ENCODE measurements at places on chromosomes 3 and 15.

GRCh38 chr15:74808078-74808839, 4.4 kb upstream of the LMAN1L start:
- no peak for DNase-seq

DNA sequence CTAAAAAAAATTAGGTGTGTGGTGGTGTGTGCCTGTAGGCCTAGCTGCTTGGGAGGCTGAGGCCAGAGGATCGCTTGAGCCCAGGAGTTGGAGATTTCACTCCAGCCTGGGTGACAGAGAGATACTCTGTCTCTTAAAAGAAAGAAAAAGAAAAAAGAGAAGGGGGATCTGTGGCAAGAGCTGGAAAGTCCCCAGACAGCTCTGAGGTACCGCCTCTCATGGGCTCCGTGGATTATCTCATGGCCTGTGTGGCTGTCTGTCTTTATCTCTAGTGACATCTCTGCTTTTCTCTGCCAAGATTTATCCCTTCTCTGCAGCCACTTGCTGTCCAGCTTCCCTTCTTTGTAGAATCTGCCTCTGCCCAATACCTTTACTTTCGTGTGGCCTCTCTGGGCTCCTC, 5.7 kb downstream of the EXOSC7 start:
- DNase-seq, result no peak

DNA sequence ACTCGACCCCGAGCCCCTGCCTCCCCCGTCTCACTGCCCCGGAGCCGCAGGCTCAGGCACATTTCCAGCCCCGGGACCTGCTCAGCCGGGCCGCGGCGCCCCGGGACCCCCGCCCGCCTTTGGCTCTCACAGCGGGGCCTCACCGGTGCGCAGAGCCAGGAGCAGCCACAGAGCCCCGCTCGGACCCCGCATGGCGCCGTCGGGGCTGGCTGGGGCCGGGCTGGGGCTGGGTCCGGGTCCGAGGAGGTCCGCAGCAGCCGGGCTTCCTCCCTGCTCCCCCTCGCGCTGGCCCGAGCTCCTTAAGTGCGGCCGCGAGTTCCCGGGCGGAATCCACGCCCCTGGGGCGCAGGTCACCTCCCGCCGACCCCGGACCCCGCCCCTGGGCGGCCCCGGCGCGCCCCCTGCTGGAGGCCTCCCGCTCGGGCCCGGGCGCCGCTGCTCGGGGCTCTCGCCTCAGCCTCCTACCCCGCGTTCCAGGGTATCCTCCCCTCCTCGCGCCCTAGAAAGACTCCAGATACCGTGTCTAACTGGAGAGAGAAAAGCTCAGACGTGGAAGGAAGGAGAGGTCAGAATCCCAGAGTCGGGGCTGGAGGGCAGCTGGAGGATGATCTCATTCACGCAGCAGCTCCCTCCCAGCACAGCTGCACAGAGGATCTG, at the start of gene MELTF:
TSS of gene MELTF (minus strand) at position 307 of the 657 bp plus-strand sequence. CDS start at position 192, 115 bp downstream.
- DNase-seq, result no peak

- no peak for DNase-seq
These were observed 214.0 kb downstream of the EPHB1 start for GRCh38 chr3:135009014-135009413.

DNA sequence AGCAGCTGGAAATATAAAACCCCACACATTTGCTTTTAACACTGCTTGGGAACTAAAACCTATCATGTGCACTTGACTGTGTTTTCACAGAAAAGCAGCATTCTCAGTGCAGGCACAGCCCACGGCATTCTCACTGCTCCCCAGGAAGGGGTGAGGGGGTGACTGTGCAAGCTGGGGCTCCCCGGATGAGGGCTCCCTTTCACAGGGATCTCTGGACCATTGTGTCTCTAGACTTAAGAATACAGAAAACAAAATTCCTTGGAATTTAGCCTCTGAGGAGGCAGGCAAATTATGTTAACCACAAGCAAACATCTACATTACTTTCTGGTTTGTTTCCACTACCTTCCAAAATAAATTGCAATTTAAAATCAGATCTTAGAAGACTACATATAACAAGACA, 100.3 kb downstream of the FSIP1 start:
- no peak for DNase-seq

DNA sequence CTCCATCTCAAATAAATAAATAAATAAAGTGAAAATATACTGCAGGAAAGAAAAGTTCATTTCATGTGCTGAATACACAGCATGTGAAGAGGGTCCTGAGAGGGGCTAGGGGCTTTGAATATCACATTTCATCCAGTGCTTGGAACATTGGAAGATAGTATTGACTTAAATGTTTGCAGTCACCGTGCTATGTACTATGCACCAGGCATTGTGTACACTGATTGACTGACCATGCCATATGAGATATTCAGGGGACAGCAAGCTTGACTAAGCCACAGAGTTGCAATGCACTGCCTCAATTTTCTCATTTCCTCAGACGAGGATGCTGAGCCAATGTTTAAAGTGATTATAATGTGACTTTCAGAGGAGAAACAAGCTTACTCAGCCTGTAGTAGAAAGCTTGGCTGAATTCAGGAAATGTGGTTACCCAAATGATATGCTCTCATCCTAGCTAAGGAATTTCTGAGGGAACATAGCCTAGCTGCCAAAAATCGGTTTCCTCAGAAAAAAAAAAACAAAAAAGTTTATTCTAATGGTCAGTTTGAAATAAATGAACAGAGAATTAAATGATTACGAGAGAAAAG, 557.9 kb downstream of the FGF12 start:
- no peak for DNase-seq

DNA sequence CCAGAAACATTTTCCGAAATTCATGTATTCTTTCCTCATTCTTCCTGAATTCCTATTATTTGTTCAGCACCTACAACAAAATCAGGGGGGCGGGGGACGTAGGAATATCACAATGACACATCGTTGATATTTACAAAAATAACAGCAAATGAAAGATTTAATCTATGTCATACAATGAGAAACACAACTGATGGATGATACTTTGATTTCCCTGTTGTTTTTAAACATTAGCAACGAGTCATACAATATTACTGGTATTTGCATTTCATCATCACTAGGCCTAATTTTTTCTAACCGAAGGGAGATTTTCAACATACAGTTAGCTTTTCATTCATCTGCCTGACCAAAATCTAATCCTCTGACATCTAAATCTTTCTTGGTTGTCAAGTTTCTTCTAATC, 45.3 kb upstream of the INO80 start:
- no peak for DNase-seq

DNA sequence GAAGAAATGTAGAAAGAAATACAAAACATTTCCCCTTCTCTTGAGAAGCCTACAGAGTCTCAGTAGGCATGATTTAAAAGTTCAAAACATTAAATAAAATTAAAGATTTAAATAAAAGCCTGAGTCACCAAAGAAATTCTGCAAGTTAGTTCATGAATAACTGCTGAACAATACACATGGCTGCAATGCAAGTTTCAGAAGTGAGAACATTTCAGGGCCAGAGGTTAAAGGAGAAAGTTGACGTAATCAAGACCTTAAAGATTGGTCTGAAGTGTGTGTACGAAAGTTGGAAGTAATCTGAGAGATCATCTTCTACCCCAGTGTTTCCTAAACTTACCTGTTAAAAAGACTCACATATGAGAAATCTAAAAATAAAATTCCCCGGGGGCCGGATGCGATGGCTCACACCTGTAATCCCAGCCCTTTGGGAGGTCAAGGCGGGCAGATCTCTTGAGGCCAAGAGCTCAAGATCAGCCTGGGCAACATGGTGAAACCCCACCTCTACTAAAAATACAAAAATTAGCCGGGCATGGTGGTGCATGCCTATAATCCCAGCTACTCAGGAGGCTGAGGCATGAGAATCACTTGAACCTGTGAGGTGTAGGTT, 108.7 kb upstream of the PHLDB2 start:
- no peak for DNase-seq

DNA sequence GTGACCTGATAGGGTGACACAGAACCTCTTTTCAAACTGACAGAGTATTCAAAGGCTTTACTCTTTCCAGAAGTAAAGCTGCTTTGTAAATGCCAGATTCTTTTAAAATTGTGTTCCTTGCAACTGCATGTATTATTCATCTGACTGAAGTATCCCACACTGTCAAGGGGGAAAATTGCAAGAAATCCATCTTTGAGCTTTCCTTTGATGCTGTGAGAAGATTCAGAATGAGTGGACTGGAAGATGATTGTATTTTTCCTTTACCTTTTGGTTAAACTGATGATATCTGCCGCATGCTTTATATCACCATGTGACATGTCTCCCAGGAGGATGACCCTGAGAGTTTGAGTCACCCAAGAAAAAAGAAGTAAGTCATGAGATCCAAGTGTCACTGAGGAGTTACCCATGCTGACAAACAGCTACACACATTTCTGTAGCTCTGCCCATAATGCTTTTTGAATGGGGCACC, 250.8 kb upstream of the CBLB start:
- no peak for DNase-seq

- DNase-seq, result no peak
These were observed 29.2 kb upstream of the CCDC174 start for GRCh38 chr3:14622368-14622767.

DNA sequence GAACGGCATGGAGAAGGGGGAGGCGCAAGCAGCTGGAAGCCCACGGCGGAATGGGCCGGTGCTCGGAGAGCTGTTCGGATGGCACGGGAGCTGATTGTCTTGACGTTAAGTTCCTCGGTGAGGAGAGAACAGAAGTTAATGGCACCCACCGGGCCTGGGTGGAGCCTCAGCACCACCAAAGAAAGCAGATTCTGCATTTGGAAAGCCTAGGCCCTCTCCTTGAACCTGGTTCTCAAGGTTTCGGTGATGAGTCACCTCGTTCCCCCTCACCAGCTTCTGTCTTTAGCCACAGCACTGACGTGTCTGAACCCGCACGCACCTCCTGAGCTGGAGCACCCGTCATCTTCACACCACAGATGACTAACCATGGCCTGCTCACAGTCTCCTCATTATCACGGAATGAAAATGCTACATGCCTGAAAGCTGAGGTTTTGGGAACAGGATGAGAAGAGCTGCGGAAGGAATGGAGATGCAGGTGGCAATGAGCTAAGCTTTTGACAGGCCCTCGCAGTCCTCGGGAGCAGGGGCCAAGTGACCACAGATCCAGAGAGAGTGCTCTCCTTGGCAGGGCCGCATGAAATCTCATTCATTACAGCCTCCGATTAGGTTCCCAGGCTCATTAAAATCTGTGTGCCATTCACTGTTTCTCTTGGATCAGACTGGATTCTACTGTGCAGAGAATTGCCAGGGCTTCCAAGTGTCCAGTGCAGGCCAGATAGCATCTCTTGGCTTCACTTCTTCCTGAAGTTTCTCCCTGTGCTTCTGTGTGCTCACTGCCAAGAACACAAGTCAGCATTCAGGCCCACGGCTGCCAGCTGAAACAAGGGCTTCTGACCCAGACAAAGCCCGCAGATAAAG, 96.3 kb upstream of the DLG1 start:
- no peak for DNase-seq

- DNase-seq, result peak; percentile 81
These were observed 381.2 kb downstream of the GABRB3 start for GRCh38 chr15:26391567-26392194.

DNA sequence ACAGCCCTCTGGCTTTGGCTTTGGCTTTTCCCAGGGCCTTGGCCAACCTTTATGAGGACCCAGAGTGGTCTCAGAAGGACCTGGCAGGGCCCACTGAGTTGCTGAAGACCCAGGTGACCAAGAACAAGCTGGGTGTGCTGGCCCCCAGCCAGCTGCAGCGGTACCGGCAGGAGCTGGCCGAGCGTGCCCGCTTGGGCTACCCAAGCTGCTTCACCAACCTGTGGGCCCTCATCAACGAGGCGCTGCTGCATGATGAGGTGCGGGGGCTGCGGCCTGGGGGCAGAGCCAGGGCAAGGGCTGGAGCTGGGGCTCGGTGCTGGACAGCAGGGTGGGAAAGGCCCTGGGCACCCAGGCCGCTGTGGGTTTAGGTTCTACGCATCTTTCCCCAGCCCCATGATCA, 6.2 kb downstream of the PLA2G4B start:
- DNase-seq, result no peak

- DNase-seq, result no peak
These were observed 256.8 kb downstream of the RORA start for GRCh38 chr15:60972301-60972700.

DNA sequence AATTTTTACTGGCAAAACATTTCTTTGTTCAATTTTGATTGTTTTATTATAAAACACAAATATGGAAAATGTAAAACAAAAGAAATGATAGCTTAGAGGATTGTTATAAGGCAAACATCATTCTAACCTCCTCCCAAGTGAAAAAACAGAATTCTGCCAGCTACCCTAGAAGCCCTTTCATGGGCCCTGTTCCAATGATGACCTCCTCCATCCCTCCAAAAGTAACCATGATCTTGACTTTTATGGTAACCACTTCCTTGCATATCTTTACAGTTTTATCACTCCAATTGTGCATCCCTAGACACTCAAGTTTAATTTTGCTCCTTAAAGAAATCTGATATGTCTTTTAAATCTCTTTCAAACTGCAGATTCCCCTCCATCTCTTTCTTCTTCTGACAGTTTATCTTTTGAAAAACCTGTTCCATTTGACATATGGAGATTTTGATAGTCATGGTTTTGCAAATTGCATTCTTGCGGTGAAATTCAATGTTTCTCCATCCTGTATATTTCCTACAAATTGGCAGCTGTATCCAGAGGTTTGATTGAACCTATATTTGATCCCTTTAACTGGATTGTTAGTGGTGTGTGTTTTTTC, 27.0 kb upstream of the TNFAIP8L3 start:
- DNase-seq, result no peak

DNA sequence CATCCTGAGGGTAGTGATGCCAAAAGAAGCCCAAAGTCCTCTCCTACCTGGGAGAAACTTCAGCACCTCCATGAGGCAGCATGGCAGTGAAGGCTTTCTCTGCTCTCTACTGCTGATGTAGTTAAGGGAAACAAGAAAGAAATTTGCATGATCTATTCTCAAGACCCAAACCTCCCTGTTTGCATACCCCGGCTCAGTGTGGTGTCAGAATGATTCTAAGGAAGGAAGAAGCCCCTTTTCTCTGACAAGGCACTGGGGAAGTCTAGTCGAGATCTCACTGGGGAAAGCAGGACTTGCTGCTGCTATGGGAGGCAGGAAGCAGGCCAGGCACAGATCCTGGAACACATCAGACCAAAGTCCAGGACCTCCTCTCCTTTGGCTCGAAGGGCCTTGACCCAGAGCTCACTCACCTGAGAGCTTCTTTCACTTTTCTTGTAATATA, 89.4 kb upstream of the ICE2 start:
- no peak for DNase-seq

DNA sequence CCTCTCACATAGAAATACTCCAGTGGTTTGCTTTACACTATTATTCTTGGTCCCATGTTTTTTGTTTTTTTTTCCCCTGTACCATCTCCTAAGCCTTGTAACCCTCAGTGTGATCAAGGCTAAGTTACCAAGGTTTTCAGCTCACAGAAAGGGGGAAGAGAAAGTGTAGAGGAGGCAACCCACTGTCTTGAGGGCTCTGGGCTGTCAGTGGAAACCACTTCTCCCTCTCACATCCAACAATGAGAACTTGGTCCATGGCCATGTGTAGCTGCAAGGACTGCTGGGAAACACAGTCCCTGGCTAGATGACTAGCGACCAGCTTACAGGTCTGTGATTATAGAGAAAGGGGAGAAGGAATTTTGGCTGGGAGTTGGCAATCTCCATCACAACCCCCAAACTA, 30.3 kb downstream of the GPD1L start:
- no peak for DNase-seq
